ENCODE measurements at places on chromosomes 1 and 21.

GRCh38 chr1:1358433-1359271 is at the start of gene MXRA8:
TSS of gene MXRA8 (minus strand) at chr1:1358555. CDS start at chr1:1358504, 51 bp downstream.
- DNase-seq: peak; percentile 89

DNA sequence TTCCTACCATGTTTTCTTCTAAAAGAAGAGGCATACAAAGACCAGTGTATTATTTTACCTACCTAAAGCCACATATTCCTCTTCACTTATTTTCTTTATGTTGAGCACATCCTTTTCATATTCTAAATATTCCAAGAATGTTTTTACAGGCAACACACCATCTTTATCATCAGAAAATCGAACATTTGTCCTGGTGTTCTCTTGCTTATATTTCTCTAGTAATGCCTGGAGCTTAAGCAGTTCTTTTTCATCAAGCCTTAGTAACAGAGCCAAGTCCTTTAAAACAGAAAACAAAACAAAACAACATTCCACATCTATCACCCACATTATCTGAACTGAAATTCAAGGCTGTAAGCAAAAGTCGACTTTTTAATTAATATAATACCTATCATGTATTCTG is 88.7 kb downstream of the IARS2 start:
- DNase-seq: no peak

- no peak for DNase-seq
These were observed 6.4 kb upstream of the RGS2 start for GRCh38 chr1:192802406-192802805.

GRCh38 chr1:196407358-196408051 is 200.7 kb downstream of the KCNT2 start:
- no peak for DNase-seq

DNA sequence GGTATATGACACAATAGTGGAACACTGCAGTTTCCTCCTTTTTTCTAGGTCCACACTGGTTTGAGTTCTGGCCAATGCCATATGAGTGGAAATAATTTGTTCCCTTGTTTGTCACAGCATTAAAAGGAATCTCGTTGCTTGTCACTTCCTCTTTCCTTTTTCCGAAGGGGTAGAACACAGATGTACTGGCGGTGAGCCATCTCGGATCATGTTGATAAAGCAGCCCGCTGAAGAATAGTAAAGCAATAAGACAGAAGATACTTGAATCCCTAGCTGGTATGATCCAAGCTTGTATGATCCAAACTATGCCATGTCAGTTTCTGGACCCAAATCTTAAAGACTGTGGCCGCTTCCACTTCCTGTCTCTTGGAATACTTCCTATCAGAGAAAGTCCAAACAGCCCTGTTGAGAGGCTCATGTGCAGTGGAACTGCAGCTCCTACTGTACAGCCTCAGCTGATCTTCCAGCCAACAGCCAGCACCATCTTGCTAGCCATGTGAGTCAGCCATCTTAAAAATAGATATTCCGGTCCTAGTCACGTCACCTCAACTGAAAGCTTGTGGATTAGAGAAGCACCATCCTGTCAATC is 40.3 kb downstream of the CFHR5 start:
- DNase-seq: no peak

DNA sequence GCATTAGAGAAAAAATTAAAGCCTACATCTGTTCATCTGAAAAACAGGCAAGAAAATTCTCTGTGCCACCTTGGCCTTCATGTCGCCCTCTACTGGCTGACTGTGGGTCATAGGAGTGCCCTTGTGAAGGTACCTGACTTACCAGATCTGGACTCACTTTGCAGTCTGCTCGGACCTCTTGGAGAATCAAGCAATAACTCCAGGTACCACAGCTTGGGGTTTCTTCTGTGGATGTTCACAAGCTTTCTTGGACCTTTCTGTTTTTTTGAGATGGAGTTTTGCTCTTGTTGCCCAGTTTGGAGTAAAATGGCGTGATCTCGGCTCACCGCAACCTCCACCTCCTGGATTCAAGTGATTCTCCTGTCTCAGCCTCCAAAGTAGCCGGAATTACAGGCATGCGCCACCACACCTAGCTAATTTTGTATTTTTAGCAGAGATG is 2.4 kb upstream of the PRAMEF18 start:
- no peak for DNase-seq

- DNase-seq: no peak
These were observed 44.4 kb downstream of the SMG7 start for GRCh38 chr1:183516725-183517124.

DNA sequence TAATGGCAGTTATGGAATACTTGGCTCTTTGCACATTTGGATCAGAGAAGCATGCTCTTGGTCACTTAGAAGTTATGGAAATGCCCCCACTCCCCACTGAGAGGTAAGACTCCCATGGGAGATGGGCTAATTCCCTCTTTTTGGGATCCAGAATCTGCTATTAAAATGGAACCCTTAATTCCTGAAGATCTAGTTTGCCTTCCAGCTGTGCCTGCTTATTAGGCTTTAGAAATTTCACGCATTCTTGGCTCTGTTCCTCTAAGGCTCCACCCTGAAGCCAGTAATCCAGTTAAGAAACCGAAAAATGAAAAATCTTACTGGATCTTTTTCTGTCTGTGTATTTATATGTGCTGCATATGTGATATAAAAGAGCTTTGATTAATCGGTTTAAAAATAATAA is 76.7 kb downstream of the USH2A start:
- no peak for DNase-seq

DNA sequence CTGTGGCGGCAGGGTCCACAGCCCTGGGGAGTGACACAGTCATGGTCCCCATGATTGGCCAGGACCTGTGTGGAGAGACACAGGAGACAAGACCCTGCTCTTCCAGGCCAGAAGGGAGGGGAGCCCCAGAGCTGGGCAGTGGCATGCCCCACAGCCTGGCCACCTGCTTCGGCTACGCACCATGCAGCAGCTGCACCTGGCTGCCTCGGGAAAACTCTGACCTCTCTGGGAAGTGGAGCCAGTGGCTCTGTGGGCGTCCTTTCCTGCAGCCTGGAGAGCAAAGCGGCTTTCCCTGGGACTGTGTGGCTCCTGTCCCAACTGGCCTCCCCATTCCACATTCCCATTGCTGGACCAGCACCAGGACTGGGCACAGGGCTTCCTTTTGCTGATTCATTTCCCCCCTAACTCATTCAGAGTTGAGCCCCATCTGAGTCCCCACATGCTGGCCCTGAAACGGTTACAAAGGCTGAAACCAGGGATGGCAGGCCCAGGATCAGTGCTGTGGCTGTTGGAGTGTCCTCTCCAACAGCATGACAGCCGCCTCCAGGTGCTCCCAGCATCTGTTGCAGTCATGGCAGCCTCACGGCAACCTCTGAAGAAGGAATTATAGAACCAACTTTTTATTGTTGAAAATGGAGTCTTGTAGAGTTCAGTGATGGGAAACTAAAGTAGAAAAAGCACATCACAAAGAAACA is 15.0 kb downstream of the OXCT2 start:
- DNase-seq: no peak

- DNase-seq: no peak
These were observed 254.7 kb downstream of the LRRIQ3 start for GRCh38 chr1:73943270-73943669.

DNA sequence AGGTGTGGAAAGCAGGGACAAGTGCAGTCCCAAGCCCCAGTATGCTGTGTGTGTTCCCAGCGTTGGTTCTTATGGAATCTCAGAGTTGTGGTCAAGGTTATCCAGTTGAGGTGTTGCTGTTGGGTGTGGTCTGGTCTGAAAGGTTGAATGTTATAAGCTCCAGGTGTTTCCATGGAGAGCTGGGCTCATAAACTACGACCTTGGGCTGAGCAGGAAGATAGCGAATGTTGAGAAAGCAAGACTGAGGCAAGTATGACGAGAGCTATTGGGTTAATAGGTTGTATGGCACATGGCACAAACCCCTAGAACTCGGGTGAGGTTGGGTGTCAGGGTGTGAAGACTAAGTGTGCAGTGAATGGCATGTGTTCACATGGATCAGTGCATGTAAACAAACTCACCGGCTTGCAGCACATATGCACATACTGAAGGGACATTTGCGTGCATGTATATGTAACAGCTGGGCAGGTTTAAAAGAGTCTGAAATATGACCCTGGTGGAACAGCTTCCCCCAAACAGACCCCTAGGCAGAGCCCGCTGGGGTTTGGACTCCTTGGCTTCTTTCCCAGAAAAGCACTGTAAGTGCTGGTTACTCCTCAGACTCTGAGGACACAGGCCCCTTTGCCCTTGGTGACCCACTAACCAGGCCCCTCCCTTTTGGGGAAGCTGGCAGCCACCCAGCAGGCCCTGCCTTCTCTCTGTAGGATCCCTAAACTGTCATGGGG is 117.5 kb downstream of the NAV1 start:
- no peak for DNase-seq

DNA sequence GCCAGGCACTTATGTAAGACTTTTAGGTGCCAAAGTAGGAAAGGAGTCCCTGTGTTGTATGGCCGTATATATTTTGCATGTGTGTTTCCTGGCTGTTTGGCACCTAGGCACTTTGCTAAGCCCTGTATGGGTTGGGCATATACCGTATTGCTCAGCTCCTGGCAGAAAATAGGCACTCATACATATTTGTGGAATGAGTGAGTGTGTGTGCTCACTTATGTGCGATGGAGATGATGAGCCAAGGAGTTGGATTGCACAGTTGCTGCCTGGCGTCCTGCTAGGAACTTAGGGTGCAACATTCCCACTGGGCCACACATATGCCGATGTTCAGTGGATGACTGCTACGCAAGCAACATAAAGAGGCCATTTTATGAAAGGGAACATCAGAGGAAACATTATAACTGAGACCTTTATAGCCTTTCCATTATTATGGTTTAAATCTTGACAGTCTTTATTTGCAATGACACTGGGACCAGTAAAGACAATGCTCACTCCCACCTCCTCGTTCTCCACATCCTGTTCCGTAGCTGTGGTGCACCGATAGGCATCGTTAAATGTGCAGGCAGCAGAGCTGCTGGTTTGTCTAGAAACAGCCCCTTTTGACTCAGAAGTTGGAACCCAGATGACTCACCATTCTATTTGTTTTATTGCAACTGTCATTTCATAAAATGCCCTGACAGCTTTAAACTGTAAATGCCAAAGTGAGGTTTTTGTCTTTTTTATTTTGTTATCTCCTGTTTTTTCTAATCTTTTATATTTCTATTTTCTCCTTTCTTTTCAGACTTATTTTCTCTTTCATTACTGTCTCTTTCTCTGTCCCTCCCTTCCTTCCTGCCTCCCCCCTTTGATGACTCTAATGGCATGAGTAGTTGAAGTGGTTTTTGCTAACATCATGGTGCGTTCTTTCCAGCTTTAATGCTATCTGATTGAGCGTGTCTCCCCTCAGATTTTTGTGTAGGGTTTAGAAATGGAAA is 36.1 kb downstream of the PEX14 start:
- no peak for DNase-seq

- no peak for DNase-seq
These were observed 40.3 kb downstream of the TP73 start for GRCh38 chr1:3692598-3692997.

DNA sequence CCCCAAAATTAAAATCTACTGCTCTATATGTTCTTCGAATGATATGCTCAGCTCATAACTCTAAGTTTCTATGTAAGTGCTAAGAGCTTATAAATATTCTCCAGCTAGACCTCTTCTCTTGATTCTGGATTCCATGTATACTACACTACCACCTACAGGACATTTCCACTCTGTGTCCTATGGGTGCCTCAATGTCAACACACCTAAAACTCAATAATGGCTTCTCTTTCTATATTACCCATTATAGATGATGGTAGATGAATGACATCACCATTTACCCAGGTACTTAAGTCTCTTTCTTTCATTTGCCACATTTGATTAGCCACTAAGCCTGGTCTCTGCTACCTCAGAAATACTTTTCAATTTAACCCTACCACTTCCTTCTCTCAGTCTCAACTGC is 41.3 kb downstream of the TBX19 start:
- DNase-seq: no peak

- DNase-seq: no peak
These were observed 17.1 kb downstream of the ATP5PF start for GRCh38 chr21:25717491-25718147.

- no peak for DNase-seq
These were observed 133.9 kb downstream of the PLXNA2 start for GRCh38 chr1:208110296-208110695.

- no peak for DNase-seq
These were observed 613.0 kb upstream of the B3GALT2 start for GRCh38 chr1:193799371-193799770.

DNA sequence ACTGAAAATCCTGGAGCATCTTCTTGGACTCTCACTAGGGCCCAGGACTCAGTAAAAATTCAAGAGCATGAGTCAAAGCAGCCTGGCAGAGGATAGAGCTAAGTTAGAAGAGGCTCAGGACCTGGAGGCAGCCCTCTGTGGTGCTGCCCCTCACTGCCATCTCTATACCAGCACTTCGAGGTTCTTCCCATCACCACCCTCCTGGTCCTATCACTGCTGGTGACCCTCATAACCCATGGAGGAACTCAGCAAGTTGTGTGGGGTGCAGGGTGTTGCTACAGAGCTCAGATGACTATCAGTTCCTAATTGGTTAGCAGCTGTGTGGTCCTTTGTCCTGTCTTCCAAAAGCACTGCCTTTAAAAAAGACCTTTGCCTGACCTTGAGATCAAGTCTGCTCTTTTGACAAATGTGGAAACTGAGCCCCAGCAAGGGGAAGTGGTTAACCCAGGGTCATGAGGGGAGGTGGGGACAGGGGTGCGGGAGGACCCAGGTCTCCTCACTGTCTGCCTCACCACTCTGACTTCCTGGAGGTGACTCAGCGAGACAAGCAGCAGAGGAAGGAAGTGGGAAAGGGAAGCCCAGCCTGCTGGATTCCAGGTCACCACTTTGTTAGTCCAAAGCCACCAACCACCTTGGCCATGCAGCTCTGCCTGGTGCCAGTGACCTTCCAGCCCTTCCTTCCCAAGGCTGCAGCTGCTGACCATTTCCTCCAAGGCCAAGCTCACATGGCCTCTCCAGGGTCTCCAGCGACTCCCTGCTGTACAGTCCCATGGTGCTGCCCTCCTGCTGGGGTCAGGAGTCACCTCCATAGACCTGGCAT is 199.4 kb upstream of the EDN2 start:
- DNase-seq: no peak

GRCh38 chr1:155120253-155120652 is 7.4 kb upstream of the EFNA1 start:
- DNase-seq: no peak

- DNase-seq: no peak
These were observed 20.6 kb downstream of the SLC30A10 start for GRCh38 chr1:219907772-219908070.
